ENCODE measurements at places on chromosomes 7 and 10. TPM values are rescaled to one million over a fixed set of nuclear protein-coding genes. Genes with fewer than 3 reads are reported as not detected.

CHN2 gene
- 32.9 TPM for total RNA-seq

TMEM229A gene
- 0.11 TPM for total RNA-seq

NPY4R gene
- total RNA-seq = 9.5 TPM

TRIP6 gene
- total RNA-seq = 18.6 TPM

OPN1SW gene
- total RNA-seq = not detected

RNF133 gene
- 1.3 TPM for total RNA-seq

CYP3A7 gene
- 0.39 TPM for total RNA-seq

ACSM6 gene
- not detected for total RNA-seq

NEURL1 gene
- 47.5 TPM for total RNA-seq

AKR1C4 gene
- not detected for total RNA-seq

ATP6V0E2 gene
- 10.8 TPM for total RNA-seq

RBM20 gene
- total RNA-seq = 1.9 TPM

ACTL6B gene
- 0.42 TPM for total RNA-seq

CALML3 gene
- total RNA-seq = 0.08 TPM

EPO gene
- total RNA-seq = not detected

MRM2 gene
- 15.6 TPM for total RNA-seq

Data from left colon (tissue), 2 donors.